Tongue (tissue), 3 donors: ENCODE measurements at places on chromosomes 6 and 20.

GRCh38 chr6:108588586-108588985 lies 27.9 kb downstream of the FOXO3 start:
- no peak for DNase-seq

DNA sequence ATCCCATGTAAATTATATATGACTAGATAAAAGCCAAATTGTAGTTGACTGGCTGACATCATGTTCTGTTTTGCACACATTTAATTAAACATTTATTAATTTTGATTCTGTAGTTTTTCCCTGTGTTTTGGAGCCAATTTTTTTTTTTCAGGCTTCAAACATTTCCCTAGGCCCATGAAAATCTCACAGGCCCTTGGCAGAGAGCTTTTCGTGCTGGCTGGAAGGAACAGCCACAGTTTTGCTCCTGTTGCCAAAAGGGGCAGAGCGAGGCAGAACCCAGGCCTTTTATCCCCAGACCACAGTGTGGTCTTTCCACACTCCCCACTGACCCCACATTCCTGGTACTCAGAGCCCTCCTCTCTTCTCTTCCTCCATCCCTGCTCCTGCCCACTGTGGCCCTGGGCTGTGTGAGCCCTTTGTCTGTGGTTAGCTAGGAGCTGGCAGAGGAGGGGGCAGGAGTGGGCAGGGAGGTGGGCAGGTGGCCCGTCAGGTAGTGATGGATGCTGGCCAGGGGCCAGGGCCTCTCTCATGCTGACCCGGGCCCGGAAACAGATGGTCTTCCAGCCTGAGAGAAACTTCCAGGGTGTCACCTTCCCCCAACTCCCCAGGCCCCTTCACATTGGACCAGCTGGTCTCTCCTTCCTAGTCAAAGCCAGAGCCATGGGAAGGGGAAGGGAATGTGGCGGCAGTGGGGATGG lies 19.4 kb upstream of the CCM2L start:
- no peak for DNase-seq

DNA sequence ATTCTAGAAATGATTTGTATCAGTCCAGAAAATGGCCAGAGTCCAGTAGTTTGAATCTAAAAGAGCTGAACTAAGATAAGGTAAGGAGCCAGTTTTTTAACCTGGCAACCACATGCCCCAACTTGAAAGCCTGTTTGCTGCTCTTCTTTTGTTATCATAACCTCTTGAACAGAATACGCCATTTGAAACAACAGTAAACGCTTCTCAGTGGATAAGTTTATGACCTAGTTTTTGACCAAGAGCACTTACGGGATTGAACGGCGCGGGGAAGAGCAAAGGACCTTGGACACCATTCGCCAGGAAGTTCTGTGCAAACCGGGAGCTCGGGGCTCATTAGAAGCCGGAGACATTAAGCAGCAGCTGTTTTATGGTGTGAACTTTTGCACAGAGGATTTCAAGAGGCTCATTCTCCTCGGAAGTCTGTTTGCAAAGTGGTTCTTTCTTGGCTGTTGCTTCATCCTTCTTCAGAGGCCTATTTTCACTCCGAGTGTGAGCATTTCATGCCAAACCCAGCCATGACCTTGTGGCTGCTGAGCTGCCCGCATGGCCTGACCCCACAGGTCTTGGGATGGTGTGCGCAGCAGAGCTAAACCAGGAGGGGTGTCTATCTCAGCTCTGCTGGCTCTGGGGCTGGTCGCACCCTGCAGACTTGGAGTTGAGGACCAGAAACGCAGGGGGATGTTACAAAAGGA lies 215.1 kb downstream of the SOX4 start:
- DNase-seq = peak; percentile 82

GRCh38 chr20:33857722-33858563 lies 46.8 kb downstream of the CHMP4B start:
- no peak for DNase-seq

DNA sequence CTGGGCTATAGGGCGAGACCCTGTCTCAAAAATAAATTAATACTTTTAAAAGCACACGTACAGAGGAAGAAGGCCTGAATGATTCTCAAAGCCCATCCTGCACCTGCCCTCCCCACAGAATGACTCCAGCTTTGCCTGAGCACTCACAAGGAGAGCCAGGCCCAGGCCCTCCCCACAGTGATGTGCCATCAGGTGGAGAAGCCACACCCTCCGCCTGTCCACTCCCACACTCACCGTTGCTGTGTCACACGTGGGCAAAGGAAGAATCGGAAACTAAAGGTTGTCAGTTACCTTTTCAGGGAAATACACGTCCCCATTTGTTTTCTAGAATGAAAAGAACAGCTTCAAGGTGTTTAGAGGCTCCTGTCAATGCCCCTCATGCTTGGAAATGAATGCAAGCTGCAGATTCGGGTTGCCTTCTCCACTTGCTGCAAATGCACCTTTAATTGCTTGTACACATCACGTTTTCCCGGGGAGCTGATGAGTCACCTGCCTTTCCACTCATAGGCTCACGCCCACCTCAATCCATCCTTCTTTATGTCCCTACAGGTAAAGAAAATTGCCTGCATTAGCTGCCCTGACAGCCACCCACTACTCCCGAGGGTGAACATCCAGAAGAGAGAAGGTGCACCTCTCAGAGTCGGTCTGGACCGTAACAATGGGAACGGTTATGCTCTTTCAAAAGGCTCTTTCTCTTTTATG lies 45.5 kb upstream of the AFDN start:
- DNase-seq = no peak

- no peak for DNase-seq
Measured at GRCh38 chr6:21085211-21085610, 508.3 kb upstream of the SOX4 start.

- DNase-seq = peak; percentile 73
Measured at GRCh38 chr20:19786311-19786710, 28.3 kb downstream of the RIN2 start.

DNA sequence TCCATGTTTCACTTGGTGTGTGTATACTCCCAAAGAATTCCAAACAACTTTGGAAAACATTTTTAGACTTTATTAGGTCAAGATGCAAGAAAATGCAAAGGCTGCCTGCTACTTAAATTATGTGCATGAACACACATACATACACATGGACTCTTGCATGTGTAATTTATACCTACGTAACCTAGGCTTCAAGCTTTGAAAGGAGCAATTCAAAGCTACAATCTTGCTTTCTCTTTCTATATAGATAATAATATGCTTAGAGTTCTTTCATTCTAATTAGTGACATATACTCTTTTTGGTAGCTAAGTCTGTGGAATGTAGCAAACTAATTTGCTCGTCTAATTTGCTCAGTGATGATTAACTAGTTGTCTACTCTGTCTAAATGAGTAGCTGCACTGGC lies 146.5 kb downstream of the EPHA7 start:
- no peak for DNase-seq

- DNase-seq = no peak
Measured at GRCh38 chr6:130557481-130558112, 191.8 kb downstream of the TMEM200A start.

DNA sequence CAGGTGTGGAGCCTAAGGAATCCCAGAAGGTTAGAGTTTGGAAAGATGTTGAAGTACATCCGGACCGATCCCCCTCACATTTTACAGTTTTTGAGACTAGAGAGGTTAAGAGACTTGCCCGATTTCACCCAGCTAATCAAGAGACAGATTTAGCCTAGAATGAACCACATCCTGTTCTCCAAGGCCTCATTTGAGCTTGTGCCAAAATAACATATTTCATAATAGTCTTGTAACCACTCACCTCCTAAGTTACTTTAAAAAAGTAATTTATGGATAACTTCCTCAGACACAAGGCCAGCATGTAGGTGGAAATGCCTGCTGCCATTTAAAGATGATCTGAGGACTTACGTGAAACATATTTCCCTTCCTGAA lies 39.8 kb upstream of the ARHGAP18 start:
- peak; percentile 16 for DNase-seq

DNA sequence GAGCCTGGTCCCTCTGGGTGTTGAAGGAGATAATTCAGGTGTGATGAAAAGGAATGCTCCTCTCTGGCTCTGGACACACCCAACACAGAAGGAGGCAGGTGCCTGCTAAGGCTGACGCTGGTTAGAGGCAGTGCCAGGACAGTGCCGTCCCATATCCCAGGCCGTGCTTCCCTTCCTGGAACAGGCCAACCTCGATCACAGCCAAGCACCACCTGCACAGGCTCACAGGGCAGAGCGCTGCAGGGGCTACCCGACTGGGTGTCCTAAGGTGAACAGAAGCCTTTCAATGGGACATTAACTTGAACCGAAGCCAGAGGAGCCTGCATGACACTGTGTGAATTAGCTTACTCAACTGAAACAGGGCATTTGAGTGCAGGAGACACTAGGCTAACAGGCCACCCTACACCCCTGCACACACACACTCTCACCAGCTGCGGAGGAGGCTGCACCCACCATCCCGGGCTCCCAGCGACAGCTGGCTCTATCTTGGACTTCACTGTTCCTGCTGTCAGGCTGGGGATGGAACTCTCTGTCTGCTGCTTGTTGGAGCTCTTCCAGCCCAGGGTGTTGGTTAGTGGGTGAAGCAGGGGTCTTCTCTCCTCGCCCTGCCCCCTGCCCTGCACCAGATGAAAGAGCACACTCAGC lies 347.2 kb downstream of the TAF4 start:
- DNase-seq = peak; percentile 52

DNA sequence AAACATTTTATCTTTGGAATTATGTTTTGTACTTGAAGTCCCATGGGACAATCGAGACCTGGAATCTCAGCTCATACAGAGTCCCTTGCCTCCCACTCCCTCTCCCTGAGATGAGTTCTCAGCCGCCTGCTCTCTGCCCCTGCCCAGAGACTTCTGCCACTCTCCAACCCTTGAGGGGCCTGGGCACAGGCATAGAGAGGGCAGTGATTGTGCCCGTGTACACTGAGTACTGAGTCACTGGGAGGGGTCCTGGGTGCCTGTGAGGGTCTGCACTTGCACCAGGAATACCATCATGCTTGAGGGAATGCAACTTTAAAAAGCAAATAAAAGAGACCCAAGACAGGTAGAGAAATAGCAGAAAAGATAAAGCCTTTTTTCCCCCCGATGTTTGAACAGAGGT lies 453.8 kb upstream of the HS3ST5 start:
- no peak for DNase-seq
